ENCODE measurements at places on chromosomes 4 and X.

DNA sequence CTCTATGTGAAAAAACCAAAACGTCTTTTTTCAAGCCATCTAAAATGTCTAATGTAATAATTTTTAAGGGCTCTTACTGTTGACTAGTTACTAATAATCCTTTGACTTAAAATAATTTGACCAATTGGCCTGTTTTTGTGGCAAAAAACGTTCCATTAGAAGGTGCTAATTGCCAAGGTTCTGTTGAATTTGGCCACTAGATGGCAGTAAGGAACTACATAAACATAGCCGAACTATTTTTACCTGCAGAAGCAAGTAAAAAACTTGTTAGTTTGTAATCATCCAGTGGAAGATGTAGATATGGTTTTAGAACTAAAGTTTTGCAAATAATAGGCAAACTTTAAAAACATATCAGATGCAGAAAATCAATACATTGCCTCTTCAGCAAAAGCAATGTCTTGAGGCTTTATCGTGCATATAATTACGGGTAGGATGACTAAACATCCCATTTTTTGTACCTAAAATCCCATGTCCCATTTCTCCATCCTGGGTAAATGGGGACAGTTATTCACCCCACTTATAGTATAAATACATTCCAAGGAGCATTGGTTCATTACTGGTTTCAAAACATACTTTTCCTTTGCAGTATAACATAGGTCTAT, 57.6 kb downstream of the PROM1 start:
- peak; percentile 55 for DNase-seq

DNA sequence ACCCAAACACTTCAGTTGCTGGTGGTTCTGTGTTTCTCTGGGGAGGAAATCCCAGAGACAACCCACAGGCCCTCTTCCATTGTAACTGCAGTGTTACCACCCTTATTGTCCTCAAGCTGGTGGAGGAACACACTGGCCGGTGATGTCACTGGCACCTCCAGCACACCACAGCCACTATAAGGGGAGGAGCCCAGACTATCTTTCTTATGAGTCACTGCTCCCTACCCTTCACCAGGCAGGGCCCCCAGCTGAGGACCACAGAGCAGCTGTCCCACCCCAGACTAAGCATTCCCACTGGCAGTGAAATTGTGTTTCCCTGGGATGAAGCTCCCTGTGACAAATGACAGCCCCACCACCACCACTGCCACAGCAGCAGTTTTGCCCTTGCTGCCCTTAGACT, 171.8 kb upstream of the FGF16 start:
- no peak for DNase-seq

- DNase-seq, result peak; percentile 36
Observed at GRCh38 chr4:98614662-98615061, 43.7 kb downstream of the TSPAN5 start.

GRCh38 chr4:82388405-82388804, 14.6 kb upstream of the HNRNPD start:
- DNase-seq, result no peak

GRCh38 chr4:22490718-22491315, 25.0 kb downstream of the ADGRA3 start:
- no peak for DNase-seq

DNA sequence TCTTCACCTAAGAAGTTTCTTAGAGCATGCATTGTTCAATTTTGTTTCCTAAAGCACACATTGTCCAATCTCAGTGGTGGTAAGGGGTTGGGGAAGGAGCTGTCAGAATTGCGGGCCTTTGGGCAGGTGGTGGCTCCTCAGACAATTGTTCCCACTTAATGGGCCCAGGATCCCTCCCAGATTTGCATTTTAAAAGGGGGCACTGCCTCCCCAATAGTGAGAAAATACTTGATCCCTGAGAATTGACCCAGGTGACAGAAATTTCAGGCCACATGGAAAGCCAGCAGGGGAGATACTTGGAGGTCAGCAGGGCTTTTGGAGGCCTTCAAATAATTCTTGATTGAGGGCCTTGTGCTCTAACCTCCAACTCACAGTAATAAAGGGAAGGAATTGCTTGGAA, 217.1 kb downstream of the ZNF674 start:
- DNase-seq, result no peak

DNA sequence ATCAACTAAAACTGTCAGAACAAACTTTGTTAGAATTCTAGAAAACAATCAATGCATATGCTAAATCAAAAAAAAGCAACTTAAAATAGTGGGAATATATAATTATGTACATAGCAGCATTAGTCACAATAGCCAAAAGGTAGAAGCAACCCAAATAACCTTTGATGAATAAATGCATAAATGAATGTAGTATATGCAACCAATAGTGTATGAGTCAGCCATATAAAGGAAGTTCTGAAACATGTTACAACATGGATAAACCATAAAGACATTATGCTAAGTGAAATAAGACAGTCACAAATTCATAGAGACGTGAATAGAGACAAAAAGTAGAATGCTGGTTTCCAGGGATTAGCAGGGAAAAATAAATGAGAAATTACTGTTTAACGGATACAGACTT, 762.8 kb upstream of the INTU start:
- no peak for DNase-seq

DNA sequence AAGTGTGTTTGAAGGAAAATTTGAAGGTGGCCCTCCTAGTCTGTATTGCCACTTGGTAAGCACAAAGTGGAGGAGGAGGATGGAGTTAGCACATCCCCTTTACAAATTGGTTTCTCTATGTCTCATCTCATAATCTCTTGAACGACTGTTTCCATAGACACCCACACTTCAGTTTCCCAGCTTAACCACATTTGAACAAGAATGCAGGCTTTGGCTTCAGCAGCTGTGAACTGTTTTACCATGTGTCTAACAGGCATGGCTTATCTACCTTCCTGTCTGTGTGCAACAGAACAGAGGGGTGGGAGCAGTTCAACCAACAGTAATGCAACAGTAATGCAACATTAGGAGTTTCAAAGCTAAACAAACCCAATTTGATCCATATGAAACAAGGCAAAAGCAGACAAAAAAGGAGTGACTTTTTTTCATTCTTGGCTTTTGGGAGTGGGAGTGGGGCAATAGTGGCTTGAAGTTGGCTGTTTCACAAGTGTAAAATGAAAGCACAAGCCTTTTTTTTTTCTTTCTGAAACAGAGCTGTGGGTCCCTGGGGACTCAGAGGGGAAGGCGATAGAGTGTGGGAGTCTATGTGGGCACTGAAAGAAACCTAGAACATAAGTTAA, 108.0 kb downstream of the ITM2A start:
- no peak for DNase-seq

DNA sequence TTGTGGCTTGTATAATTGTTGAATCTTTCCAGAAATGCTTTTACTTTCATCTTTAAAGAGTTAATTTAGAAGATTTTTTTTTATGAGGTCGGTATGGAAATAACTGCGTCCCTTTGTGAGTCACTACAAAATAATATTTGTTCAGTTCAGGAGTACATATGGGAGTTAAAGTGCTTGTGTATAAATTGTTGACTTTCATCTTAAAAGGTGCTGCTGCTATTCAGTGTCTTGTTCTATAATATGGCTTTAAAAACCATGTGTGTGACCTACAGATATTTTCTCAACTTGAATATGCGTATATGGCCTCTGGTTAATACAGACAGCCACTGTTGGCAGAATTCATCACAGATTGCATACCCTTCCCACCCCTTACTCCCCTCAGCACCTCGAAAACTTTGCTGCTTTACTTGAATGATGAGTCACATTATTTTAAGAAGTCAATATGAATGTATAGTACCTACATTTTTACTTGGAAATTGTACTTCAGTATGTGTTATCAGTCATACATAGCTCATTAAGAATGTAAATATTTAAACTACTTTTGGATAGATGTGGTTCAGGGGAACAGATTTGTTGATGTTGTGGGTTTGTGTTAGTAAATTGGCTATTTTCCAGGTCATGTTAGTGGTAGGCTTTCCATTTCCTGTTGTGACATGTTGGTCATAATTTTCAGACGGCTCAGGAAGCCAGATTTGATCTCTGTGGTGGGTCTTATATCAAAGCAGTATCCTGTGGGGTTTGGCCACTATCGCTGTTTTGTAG, 1.5 kb downstream of the CLCN3 start:
- DNase-seq, result no peak

DNA sequence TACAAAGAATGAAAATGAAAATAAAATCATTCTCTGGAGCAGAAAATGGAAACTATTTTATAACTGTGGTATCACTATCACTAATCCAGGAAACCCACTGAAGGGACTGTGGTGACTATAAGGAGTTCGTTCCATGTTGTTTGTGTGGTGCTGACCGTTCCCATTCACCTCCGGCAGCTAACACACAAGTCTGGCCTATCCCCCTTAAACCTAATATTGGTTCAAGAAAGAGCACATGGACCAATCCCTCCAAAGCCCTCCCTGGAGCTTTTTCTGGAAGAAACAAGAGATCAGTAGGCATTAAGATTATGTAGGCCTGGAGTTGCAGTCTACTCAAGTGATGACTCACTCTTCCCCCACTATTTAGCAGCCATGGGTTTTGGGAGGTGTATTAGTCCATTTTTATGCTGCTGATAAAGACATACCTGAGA, 25.9 kb upstream of the FAM241A start:
- no peak for DNase-seq

DNA sequence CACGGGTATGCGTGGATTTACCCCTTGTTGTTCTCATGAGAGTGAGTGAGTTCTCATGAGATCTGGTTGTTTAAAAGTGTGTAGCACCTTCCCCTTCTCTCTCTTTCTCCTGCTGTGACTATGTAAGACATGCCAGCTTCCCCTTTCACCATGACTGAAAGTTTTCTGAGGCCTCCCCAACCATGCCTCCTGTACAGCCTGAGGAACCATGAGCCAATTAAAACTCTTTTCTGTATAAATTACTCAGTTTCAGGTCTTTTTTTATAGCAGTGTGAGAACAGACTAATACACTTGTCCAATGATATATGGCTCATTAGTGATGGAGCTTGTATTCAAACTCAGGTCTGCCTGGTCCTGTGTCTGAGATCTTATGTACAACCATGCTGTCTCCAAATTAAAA, 28.5 kb upstream of the RTL3 start:
- DNase-seq, result no peak

GRCh38 chr4:77931452-77932135, 69.0 kb downstream of the MRPL1 start:
- DNase-seq, result no peak

DNA sequence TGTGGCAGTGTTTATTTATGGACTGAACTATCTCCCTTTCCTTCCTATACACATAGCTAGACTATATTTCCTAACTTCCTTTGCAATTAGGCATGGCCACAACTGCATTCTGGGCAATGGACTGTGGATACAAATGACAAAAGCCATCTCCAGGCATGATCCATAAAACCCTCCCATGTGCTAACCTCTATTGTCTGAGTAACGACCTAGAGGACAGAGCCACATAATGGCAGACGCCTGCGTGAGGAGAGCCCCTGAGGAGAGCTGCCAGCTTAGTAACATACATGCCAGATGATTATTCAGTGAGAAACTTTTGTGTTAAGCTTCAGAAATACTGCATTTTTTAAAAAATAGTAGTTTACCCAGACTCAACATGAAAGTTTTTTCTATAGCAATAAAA, 142.9 kb downstream of the ADGRA3 start:
- no peak for DNase-seq

GRCh38 chrX:45619290-45619689, 418.6 kb upstream of the DIPK2B start:
- DNase-seq, result no peak

GRCh38 chrX:146056511-146057081, 239.0 kb downstream of the SLITRK2 start:
- DNase-seq, result no peak

GRCh38 chr4:128386761-128387599, 99.4 kb upstream of the PGRMC2 start:
- peak; percentile 90 for DNase-seq

- no peak for DNase-seq
Observed at GRCh38 chrX:130262231-130262630, 6.5 kb downstream of the ZNF280C start.

DNA sequence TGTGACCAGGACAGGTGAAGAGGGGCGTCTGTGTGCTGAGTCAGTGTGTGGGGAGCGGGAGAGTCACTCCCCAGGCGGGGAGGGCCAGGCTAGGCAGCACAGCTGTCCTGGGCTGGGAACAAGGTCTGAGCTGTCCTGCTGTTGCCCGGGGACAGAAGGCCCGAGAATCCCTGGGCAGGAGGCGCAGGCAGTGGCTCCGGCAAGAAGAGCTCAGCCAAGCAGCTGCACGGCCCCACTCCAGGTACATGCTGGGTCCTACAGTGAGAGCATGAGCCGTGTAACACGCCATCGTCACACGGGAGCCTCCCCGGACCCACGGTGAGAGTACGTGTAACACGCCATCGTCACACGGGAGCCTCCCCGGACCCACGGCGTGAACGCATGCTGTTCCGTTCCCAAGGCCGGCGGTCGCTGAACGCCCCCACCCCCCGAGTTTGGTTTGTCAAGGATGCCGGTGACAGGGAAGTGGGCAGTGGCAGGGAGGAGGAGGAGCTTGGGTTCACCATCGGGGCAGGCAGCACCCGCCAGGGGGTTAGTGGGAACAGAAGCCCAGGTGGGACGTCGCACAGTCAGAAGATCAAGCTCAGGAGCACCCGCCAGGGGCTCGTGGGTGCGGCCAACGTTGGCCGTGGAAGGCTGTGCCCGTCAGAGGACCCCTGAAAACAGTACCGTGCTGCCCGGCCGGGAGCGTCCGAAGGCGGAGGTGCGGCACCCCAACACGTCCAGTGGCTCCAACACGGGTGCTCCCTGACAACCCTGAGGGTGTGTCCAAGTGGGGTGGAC, 15.6 kb downstream of the PPP2R3B start:
- no peak for DNase-seq

DNA sequence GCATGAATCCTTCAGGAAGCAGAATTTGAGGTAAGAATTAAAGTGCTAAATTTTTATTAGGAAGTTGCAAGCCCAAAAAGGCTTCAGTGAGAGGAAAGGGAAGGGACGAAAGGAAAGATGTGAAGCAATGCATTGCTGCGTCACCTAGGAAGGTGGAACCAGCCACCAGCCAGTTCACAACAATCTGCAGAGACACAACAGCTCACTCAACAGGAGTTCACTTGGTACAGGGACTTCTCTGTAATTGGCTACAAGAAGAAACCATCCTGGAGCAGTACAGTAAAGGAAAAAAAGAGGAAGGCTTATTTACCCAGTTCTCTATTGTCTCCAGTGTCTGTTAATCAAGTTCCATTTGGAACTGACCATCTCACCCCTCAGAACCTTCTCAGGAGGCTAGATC, 157.6 kb downstream of the HNRNPD start:
- DNase-seq, result no peak

- DNase-seq, result peak; percentile 81
Observed at GRCh38 chr4:5037553-5038551, 13.4 kb upstream of the STK32B start.

DNA sequence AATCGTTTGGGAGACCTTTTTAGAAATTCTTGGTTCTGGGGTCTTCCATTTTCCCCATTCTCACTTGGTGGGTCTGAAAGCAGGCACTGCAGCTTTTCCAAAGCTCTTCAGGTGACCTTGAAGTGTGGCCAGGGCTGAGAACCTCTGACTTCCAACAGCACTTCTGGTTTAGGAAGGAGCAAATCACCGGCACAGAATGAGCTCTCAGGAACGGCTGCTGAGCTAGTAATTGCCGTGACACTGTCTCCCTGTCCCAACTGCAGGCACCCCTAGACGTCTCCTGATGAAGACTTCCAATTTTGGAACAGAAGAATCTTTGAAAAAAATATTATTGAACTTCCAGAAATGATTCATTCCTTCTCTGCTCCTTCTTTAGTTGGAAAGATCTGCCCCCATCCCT, 31.3 kb downstream of the CD38 start:
- no peak for DNase-seq
